ENCODE measurements at places on chromosomes 2 and 18.
A peak's percentile ranks its signal among the peaks of the same experiment; 100 is the strongest.

DNA sequence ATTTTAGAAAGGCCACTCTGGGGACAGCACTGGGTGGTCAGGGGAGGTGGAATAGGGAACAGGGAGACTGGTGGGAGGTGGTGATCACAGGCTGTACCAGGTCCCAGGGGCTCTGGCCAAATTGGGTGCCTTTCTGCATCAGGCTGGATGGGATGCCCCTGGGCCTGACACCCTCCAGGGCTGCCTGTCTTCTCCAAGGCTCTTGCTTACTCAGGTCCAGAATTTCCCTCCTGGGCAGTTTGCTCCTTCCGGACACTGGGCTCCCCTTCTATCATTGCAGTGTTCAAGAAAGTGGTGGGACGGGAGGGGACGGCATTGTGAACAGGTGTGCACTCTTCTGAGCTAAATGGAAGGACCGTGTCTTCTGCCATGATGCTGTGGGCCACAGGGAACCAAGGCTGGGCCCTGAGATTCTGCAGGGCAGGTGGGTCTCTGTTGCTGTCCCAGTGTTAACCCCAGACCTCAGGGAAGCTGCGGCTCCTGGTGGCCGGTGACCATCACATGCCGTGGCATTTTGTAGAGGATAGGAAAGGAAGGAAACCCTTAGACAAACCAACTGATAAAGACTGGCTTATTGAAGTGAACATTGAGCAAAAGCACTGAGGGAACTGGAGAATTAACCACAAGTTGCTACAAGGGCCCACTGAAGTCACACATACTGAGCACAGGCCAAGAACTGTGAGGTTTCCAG is 93.7 kb upstream of the HS6ST1 start:
- DNase-seq = no peak

DNA sequence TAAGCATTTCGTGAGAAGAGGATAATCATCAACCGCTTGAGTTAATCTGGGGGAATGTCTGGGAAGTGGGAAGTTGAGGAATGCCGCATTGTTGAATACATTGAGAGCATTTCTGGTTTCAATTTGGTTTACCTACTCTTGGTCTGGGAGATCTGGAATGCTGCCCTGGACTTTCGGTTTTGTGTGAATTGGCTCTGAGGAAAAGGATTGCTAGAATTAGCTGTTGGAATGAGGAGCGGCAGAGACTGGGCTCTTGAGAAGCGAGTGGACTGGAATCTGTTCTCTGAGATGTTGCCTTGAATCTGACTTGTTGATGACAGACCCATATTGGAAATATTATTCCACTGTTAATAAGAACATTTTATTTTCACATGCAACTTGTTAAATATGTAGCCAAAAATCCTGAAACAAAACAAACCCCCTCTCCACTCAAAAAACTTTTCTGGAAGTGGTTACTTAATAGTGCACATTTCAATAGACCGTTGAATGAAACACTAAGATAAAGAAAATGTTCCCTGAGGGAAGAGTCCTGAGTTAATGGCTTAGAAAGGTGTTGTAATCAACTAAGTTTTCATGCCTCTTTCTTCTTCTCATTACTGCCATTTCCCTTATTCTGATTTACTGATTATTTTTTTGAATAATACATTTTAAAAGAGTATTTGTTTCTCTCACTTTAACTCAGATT is 50.8 kb downstream of the PTPRM start:
- DNase-seq = peak; percentile 92

DNA sequence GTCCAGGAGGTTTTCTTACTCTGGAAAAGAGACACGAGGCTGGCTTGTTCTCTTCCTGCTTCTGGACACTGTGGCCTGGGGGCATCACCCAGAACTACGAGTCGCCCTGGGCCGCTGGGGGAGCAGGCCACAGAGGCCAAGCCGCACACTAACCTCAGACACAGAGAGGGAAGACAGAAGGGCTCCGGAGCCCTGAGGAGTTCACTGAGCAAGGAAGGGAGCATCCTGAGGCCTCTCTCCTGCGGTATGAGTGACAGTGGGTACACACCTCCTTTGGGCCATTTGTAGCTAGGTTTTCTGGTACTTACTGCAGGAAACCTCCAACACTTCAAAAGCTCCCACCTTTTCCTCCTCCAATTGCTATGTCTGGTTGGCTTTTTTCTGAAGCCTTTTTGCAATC is 494.1 kb downstream of the DLGAP1 start:
- no peak for DNase-seq

GRCh38 chr2:224038049-224038829 is 847 bp downstream of the SERPINE2 start:
- DNase-seq = no peak

DNA sequence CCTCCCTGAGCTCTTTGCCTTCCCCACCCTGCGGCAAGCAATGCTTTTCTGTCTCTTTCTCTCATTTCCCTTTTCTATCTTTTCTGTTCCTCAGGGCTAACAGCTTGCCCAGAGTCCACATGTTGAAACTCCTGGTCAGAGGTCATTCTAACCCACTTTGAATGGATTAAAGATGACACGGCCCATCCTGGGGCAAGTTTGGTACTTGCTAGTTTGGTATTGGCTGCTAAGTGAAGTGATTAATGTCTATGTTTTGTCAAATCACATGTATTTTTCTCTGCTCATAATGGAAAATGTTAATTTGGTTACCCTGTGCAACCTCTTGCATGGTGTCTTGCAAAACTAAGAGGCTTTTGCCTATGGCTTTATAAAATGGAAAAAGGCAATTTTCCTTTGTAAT is 960.2 kb downstream of the CNTNAP5 start:
- DNase-seq = no peak

GRCh38 chr2:16186661-16187481 is 246.5 kb downstream of the MYCN start:
- DNase-seq = no peak

- no peak for DNase-seq
Observed at GRCh38 chr2:36567711-36568408, 30.1 kb downstream of the FEZ2 start.

DNA sequence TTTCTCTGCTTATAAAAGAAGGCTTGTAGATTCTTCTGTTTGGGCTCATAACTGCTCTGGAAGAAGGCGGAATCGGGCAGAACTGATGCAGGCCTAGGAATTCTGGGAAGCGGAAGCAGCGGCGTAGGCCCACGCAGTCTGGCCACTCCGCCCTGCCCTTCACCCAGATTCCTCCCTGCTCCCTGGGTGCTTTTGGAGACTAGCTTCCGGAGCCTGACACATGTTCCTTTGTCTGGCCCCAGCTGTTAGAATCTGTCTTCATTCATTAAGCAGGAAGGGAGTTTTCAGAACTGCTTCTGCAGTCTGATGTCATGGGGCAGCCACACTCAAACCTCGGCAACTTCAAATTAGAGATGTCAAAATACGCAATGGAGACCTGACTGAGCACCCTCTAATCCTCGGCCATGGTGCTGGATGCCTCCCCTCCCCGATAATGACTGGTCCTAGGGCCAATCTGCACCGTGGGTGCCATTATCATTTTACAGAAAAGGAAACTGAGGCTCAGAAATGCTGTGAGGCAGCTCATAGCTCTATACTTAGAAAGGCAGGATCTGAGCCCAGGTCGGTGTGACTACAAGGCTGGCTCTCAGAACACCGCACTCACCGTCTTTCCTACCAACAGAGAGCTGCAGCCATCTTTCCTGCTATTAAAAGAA is 275.7 kb downstream of the MYCN start:
- DNase-seq = no peak

DNA sequence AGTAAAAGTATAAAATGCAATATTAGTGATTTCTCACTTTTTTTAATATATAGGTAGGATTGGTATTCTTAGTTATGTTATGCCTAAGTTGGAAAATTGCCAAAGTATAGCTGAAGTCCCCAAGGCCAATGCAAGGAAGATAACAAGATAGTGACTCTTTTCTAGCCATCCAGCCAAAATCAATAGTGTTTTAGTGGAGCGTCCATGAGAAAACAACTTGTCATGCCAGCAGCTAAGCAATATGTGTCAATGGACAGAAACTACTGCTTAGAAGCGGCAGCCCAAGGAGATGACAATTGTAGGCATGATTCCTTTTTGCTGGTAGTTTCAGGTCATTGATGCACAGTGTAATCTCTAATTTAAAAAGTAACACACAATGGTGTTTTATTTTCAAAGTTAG is 1444.6 kb downstream of the SUCLG1 start:
- DNase-seq = no peak

- no peak for DNase-seq
Observed at GRCh38 chr18:23539911-23540525, 36.7 kb downstream of the RMC1 start.

GRCh38 chr2:54041135-54041534 is 70.3 kb upstream of the PSME4 start:
- DNase-seq = no peak

DNA sequence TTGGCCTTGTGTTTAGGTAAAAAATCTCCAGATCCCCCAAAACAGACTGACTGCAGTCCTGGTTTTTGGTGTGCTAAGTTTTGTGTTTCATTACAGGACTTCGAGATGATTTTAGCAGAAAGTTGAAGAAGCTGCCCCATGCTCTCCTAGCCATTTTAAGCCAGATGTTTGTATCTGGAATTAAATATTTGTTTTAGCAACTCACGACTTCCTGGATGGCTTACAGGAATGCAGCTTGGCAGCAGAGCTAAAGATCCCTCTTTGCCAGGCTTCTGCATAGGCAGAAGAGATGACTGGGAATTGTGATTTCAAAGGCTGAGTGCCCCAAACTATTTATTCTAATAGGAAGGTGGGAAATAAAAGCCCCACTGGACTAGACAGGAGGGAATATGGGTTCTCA is 31.1 kb downstream of the ONECUT2 start:
- DNase-seq = no peak

DNA sequence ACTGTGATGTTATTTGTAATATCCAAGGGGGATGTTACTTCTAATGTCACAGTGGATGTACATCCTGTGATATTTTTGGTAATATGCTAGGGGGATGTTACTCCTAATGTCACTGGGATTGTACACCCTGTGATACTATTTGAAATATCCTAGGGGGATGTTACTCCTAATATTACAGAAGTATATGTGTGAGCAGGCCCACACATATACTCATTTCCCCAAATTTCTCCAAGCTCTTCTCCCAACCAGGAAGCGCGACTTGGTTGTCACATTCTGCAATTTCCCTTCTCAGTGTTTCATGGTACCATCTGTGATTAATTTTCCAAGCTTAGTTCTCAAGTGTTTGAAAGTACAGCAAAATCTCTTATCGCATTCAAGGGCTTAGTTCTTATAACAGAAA is 29.5 kb upstream of the CHN1 start:
- no peak for DNase-seq

GRCh38 chr2:213010106-213010779 is 141.2 kb downstream of the IKZF2 start:
- no peak for DNase-seq

DNA sequence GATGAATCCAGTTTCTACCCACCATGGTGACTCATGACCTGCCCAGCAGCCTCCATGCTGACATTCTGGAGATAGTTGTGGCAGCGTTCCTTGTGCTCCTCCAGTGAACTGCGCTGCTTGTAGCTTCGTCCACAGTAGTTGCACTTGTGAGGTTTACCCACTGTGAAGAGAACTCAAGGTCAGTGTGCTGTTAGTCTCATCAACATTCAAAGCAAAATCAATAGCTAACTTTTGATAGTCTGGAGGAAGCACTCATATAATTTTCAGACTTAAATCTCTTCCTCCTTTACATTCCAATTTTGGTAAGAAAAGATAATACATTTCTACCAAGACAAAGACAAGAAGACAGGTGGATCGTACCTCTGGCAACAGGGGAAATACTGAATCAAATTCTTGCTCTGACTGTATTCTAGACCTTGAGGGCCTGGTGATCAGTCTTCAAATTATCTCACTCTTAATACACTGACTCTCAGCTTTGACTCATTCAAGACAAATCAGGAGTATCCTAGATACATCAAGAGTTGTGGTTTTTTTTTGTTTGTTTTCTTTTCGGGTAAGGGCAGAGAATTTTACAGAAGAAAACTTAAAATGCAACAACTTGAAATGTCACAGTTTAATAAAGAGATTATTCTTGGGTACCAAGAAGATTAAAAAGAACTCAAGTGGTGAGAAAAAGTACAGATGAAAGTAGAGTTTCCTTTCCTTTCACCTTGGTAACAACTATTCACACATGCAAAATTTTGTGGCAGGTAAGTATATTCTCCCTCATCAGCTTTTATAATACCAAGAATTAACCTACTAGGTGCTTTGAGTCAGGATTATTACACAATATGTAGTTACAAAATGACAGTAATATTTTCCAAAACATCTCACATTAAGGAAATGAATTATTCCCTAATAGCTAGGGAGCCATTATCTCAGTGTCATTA is 129.2 kb downstream of the IKZF2 start:
- DNase-seq = no peak

- no peak for DNase-seq
Observed at GRCh38 chr2:234189786-234190300, 139.3 kb downstream of the SPP2 start.

DNA sequence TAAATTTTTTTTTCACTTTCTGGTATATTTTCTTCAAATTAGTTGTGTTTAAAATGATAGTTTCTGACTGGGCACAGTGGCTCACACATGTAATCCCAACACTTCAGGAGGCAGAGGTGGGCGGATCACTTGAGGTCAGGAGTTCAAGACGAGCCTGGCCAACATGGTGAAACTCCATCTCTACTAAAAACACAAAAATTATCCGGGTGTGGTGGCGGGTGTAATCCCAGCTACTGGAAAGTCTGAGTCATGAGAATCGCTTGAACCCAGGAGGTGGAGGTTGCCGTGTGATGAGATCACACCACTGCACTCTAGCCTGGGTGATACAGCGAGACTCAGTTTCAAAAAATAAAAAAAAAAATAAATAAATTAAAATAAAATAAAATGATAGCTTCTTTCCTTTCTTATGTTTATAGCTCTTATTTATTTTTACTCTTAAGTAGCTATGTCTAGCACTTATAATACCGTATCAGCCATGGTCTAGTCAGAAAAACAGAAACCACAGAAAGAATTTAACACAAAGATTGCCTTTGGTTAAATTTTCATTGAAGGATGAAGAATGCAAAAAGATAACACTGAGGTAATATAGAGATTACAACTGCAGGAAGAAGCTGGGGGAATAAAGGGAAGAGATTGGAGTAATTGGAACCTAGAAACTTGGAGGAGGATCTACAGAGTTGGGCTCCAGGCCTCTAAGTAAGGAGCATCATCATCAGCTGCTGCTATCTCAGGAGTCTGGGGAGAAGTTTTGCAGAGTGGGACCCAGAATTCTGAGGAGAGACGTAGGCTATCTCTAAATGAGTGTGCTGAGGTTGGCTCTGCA is 54.7 kb upstream of the MBOAT2 start:
- DNase-seq = no peak

DNA sequence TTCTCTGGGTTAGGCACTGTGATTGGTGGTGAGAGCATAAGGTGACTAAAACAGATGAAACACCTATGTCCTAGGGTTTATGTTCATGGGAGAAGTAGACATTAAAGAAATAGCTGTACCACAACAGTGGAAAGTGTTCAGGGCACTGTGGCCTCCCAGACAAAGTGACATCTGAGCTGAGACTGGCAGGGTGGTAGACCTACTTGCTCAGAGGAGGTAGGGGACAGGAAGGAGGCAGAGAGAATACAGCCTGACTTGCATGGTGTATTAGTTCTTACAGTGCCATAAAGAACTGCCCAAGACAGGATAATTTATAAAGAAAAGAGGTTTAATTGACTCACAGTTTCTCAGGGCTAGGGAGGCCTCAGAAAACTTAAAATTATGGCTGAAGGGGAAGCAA is 82.6 kb downstream of the MAPRE2 start:
- DNase-seq = no peak
